Activated T-cell treated with anti-CD3 and anti-CD28 coated beads for 1 hour (primary cell): ENCODE measurements at places on chromosomes 11 and 22.

- no peak for DNase-seq
Measured at GRCh38 chr22:38923463-38924346, 33.7 kb upstream of the APOBEC3A start.

GRCh38 chr22:36433318-36434231 lies 45.8 kb upstream of the MYH9 start:
- DNase-seq: no peak

- DNase-seq: no peak
Measured at GRCh38 chr11:64322925-64323260, 5.0 kb downstream of the PRDX5 start.

- DNase-seq: no peak
Measured at GRCh38 chr11:199782-200181, 6.9 kb downstream of the SCGB1C1 start.

DNA sequence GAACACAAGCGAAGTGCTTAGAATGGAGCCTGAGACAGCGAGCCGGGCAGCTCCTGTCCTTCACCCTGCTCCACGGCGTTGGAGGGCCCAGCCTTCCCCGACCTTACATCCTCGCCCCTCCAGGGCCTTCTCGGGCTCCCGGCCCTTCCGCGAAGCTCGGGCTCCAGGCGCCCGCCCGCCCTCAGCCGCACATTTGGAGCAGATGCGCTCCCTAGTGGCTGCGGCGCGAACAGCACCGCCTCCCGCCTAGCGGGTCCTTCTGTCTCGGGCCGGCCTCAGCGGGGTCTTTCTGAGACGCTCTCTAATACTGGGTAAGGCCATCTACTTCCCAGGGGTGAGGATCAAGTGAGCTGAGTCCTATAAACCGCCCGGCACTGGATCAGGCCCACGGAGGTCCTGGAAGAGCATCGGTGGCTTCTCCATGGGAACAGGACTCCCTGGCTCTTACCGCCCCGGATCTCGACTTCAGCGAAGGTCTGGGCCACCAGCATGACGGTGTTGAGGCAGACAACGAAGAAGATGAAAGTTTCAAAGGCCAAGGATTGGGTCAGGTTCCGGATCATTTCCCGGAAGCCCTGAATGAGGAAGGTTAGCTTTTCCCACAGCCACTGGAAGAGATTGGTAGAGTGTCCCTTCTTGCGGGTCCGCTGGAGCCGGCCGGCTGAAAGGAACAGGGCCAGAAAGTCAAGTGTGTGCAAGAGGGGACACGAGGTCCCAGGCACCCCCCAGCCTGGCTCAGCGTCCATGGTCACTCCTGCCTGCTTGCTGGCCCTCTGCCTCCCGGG lies 3.7 kb downstream of the CATSPER1 start:
- DNase-seq: peak; percentile 77
